ENCODE measurements at places on chromosomes 1 and 21. TPM values are rescaled to one million over a fixed set of nuclear protein-coding genes. Genes with fewer than 3 reads are reported as not detected.

- DNase-seq: no peak
Observed at GRCh38 chr1:18012686-18013085, 94.9 kb upstream of the IGSF21 start.

DNA sequence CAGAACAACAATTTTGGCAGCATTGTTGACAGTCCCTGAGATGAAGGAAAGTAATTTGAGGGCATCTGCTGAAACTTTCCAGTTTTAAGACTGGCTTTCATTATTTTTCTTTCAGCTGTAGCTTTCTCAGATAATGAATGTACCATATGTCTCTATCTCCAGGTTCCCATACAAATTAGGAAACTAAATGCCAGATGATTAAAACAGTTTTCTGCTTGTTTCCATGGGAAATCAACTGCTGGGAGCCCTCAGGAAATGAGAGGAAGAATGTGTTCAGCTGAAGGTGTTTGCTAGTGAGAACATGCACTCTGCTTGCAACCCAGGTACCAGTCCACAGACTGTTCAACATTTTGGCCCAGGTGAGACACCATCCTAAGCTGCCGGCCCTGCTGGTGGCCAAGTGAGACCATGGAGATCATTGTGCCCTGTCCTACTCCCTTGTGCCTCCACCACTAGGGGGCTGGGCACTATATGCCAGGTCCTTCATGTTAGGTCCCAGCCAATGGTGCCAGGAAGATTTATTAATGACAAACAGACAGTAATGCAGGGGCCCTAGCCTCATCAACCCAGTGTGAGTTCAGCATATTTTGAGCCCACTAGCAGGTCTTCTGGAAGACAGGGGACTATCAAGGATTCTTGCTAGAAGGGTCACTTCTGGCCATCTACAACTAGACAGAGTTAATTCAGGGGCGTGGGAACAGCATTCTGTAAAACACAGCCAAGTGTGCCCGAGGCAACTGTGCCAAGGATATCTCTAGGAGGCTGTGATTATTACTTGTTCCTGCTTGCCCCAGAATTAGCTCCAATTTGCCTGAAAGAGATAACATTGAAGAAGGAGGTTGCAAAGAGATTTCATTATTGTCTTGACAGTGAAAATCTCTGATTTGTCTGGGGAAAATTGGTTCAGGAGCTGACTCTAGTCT, 17.0 kb upstream of the LRRC8C start:
- DNase-seq: no peak

- DNase-seq: no peak
Observed at GRCh38 chr1:190897233-190897632, 419.6 kb upstream of the BRINP3 start.

- DNase-seq: no peak
Observed at GRCh38 chr1:8381618-8382017, 63.7 kb downstream of the SLC45A1 start.

DNA sequence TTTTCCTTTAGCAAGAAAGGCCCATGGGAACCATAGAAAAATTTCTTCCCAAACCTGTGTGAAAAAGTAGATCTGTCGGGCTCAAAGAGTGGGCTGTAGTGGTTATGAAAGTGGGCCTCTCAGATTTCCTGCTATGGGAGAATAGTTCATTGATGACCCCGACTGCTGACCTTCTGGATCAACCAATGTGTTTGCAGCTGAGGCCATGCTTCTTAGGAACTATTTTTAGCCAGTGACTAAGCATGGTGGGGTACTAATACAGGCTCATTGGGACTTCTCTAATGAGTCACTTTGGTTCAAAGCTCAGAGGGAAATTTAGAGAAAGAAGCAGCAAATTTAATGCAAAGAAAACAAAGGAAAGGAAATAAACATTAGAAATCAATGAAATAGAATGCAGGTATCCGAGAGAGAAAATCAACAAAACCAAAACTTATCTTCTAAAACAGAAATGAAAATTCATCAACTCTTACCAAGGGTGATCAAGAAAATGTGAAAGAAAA, 12.6 kb upstream of the PSMA5 start:
- DNase-seq: no peak

GRCh38 chr1:215375381-215375780, 191.7 kb upstream of the KCTD3 start:
- no peak for DNase-seq

DNA sequence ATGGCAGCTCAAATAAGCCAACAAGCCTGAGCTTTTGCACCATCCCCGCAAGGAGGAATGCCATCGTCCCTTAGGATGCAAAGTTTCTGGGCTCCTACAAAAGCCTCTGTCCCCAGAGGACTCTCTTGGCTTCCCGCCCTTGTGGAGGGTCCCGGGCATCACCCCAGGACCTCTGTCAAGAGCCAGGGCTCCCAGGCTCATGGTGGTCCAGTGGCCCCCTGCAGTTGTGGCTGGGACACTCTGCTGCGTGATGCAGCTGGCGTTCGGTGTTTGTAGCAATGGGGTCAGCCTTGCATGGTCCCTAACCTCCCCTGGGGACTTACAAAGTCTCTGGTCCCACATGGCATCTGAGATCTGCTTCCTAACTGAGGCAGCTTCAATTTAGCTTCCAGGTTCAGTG, 104.7 kb downstream of the RIPK4 start:
- no peak for DNase-seq

GRCh38 chr21:35328856-35329455, 279.9 kb upstream of the RUNX1 start:
- DNase-seq: no peak

DNA sequence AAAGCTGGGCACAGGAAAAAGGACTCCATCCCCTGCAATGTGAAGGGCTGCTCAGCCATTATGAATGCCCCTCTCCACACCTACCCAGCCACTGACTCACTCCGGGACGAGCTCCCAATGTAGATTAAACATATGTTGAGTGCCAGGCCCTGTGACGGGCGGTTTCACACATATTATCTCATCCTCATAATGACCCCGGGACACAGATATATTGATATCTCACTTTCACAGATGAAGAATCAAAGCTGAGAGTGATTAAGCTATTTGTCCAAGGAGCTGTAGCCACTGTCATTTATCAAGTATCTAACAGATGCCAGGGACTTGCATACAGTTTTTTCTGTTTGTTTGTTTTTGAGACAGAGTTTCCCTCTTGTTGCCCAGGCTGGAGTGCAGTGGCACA, 35.0 kb upstream of the SLC30A1 start:
- no peak for DNase-seq

DNA sequence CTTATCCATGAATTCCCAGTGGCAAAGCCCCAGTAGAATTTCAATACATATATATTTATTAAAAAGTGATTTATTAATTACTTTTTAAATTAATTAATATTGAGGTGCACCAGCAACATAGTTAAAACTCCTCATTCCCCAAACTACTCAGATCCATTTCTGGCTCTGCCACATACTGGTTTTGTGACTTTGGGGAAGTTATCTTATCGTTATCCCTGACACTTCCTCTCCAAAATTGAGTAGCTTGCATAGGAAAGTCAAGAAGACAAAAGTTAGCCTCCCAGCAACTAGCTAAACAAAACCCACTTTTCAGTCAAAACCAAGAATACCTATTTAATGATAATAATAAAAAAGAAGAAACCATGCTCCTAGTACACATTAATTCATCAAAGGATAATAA, 35.9 kb downstream of the TCP10L start:
- no peak for DNase-seq

GRCh38 chr1:198185146-198185545, 28.3 kb downstream of the NEK7 start:
- DNase-seq: no peak

Gene UBIAD1
- 13.9 TPM for total RNA-seq

Gene GNG4
- 4.0 TPM for total RNA-seq

Gene OR2T11
- total RNA-seq: not detected
